ENCODE measurements at places on chromosomes 1 and 21.

- no peak for DNase-seq
Observed at GRCh38 chr1:47622776-47623556, 185.1 kb downstream of the FOXD2 start.

GRCh38 chr1:110538075-110538474 is 19.1 kb upstream of the KCNA10 start:
- peak; percentile 36 for DNase-seq

- DNase-seq: no peak
Observed at GRCh38 chr1:113874012-113874879, 2.7 kb upstream of the PTPN22 start.

DNA sequence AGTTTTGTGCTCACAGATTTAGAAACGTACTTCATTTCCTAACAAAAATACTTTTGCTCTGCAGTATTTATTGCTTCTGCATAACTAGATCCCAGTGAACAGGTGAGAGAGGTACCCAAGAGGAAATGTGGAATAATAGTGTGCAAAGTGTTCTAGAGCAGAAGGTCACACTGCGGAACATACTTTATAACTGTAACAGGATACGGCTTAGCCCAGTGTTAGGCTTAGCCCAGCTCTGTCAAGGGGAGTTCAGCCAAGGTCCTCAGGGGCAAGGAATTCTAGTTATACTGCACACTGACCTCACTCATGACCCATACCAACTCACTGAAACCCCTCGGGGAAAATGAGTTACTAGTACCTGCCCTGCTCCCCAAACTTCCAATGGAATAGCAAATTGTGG is 55.3 kb downstream of the PTPN14 start:
- no peak for DNase-seq

- DNase-seq: no peak
Observed at GRCh38 chr1:12173631-12174121, 6.9 kb downstream of the TNFRSF1B start.

DNA sequence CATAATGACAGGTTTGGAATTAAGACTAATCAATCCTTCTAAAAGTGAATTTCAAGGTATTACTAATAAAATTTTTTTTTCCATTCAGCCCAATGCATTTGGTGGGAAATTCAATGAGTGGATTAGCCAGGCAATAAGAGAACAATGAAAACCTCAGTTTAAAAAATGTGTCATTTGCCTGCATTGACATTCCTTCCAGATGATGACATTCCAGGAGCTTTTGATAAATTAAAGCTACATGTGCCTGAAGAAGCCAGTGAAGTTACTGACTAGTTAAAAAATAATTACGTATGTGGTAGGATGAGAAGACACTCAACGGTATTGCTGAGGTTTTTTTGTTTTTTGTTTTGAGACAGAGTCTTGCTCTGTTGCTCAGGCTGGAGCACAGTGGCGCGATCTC is 37.9 kb upstream of the RC3H1 start:
- DNase-seq: no peak

Measured in caudate nucleus (tissue), 63 donors.